Fibroblast of the aortic adventitia (primary cell): ENCODE measurements at places on chromosomes 12 and 14. TPM values are rescaled to one million over a fixed set of nuclear protein-coding genes. Genes with fewer than 3 reads are reported as not detected.
A peak's percentile ranks its signal among the peaks of the same experiment; 100 is the strongest.

Gene KCNK10
- not detected in 2 replicates for total RNA-seq

DNA sequence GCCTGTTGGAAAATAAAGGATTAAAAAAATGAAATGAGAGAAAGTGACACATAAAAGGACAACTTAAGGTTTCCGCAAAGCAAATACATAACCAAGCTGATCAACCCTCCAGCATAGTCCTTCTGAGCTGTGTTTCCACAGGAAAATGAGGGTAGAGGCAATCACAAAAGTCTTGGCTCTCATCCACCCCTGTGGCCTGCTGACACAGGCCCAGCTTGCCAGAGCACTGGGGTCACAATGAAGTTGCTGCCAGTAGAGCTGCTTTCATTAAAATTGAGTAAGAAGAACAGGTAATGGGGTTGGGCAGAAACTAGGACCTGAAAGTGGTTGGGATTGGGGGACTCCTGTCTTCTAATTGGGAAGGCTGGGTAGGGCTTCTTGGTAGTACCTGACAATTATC lies 65.9 kb downstream of the RERG start:
- no peak for DNase-seq

DNA sequence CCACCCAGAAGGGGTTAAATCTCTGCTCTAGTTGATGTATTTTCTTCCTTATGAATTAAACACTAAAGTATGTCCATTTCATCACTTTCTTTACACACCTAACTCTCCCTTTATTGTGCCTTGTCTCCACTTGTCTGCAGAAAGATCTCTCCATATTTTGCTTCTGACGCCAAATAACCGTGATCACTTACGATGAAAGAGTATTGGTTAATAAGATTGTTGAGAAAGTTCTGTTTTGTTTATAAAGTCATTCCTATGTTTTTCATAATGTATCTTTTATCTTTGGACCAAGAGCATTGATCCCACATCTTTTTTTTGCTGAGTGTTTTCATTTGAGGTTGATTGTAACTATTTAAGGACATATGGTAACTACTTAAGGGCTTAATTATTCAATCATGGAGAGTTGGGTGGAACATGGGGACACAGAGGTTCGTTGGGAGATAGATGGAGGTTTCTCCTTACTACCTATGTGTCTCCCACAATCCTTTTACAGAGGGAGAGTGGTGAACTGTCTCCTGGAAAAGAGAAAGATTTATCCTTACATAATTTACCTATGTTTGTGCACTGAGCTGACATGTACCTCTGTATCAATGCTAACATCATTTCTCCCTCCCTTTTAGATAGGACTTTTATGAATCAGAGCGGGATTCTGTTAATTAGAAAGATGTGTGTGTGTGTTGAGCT lies 120.7 kb upstream of the SLC38A2 start:
- no peak for DNase-seq

Gene EXOC3L4
- total RNA-seq: 0.41 TPM in 1 of 2 replicates, not detected in the other

Gene GALNT8
- 0.90 TPM in 1 of 2 replicates, not detected in the other for total RNA-seq

Gene BICDL1
- 1.8 TPM in 1 of 2 replicates, not detected in the other for total RNA-seq

GRCh38 chr12:66453120-66453519 lies 150.8 kb downstream of the HELB start:
- DNase-seq: no peak

Gene LRIG3
- total RNA-seq: 88.8 and 197 TPM in 2 replicates

- DNase-seq: peak; percentile 49
Measured at GRCh38 chr12:8780389-8780788, 42.0 kb upstream of the A2ML1 start.

GRCh38 chr14:79352076-79352630 lies 859.2 kb downstream of the DIO2 start:
- peak; percentile 3 for DNase-seq

DNA sequence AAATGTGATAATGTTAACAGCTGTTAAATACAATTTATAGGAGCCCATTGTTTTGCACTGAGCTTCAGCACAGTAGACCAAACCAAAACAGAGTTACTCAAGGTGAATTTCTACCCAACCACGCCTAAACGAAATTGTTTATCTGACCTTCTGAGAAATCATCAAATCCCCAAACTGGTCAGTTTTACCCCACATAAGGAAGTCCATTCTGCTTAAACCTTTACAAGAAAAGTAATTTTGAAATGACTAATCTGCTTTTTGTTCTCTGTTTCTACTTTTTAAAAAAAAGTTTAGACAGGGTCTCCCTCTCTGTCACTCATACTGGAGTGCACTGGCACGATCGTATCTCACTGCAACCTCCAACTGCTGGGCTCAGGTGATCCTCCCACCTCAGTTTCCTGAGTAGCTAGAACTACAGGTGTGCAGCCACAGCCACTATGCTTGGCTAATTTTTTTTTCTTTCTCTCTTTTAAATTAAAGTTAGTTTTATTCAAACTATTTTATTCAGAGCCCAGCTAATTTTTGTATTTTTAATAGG lies 1.4 kb upstream of the RNF10 start:
- DNase-seq: no peak

DNA sequence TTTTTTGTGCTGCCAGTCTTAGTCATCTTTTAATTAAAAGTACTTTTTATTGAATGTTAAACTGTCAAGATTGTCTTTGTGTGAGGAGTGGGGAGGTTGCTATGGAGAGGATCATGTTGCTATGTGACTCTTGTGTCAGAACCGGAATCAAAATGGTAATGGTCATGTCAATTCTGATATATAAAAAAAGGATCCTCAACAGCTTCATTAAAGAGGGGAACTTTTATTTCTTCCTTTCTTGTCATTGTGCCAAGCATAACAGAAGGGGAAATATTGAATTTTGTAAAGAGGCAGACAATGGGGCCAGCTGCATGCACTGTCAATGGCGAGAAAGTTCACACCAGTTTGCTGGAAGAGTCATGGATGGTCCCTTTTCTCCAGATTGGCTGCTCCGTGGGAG lies 564.8 kb downstream of the VRK1 start:
- DNase-seq: no peak

GRCh38 chr12:24226745-24227350 lies 277.4 kb upstream of the SOX5 start:
- DNase-seq: peak; percentile 73

DNA sequence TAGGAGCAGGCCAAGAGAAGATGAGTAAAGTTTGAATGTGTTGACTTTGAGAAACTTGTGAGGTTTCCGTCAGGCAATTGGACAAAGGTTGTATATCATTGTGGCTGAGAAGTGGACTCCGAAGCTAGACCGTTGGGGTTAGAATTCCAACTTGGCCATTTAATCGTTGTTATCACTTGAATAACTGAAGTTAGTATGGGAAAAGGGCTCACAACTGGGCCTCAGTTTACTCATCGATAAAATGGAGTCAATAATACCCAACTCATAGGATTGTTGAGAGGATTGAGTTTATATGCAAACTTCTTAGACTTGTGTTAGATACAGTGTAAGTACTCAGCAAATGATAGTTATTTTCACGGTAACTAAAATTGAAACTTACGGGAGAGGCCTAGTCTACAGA lies 846 bp downstream of the SLIRP start:
- DNase-seq: no peak

Gene SERPINA5
- total RNA-seq: 0.09 TPM in 1 of 2 replicates, not detected in the other

Gene SLCO1B1
- not detected in 2 replicates for total RNA-seq

DNA sequence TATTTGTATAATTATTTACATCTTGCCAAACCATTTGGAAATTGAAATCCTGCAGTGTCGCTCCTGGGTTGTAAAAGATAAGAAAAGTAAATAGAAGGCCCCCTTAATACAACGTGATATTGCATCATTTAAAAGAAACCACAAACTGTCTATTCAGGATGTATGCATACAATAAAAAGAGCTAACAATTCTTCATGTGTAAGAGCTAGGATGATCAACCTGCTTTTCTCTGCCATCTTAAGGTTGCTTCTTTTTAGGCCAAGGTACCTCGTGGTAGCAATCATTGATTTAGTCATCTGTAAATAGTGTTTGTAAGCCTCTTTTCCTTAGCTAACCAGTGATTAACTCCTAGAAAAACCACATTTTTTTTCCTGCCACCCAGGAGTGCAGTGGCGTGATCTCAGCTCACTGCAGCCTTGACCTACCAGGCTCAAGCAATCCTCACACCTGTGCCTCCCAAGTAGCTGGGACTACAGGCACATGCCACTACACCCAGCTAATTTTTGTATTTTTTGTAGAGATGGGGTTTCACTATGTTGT lies 3.3 kb upstream of the USP44 start:
- no peak for DNase-seq

- DNase-seq: no peak
Measured at GRCh38 chr12:630656-631632, 32.3 kb downstream of the NINJ2 start.

DNA sequence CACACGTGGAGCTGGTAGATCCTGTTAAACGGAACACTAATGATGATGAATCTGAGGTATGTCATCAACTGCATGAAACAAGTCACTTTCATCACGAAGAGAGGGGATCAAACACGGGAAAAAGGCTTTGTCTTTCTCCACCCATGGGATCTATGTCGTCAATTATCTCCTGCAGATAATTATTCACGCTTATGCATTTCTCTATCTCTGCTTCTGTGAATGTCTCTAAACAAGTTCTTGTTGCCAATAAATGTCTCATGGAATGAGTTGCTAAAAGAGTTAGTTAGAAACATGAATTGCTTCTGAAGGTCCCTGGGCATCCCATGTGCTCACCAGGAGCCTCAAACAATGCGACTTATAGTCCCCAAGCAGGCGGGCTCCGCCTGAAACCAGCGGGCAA lies 1228.2 kb upstream of the TMEM132C start:
- DNase-seq: no peak

DNA sequence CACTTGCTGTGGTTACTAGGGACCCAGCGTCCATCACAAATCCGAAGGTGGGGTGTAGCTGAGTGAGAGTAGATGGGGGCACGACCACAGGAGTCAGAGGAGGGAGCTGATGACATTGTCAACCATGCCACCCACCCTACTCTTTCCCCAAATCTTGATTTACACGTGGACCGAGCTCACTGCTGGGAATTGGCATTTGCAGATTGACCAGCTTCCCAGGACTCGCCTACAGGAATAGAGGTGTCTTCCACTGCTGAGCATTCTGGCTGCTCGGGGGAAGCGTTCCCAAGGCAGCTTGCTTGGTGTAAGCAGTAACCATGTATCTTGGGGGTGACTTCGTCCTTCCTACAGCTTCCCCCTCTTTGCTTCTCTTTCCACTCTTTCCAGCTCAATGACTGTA lies 353 bp upstream of the PTPRR start:
- DNase-seq: no peak

GRCh38 chr12:13580206-13580605 lies 383.7 kb downstream of the EMP1 start:
- DNase-seq: no peak

GRCh38 chr14:89806451-89806850 lies 148.1 kb downstream of the EFCAB11 start:
- DNase-seq: no peak

GRCh38 chr12:27133022-27133590 lies 50.7 kb upstream of the C12orf71 start:
- DNase-seq: no peak

GRCh38 chr12:57441846-57442427 lies 7.4 kb downstream of the INHBC start:
- no peak for DNase-seq

Gene GPRC5D
- total RNA-seq: not detected in 2 replicates

Gene SLC38A4
- total RNA-seq: 1.6 and 4.6 TPM in 2 replicates

GRCh38 chr14:82388488-82388887 lies 854.8 kb upstream of the SEL1L start:
- DNase-seq: no peak

- no peak for DNase-seq
Measured at GRCh38 chr14:50335989-50336824, 24.1 kb downstream of the DMAC2L start.

- no peak for DNase-seq
Measured at GRCh38 chr12:99544457-99544856, 103.1 kb upstream of the GARIN6 start.

Gene REC8
- total RNA-seq: 1.9 and 4.2 TPM in 2 replicates

- no peak for DNase-seq
Measured at GRCh38 chr14:96901227-96901626, 104.0 kb downstream of the VRK1 start.

DNA sequence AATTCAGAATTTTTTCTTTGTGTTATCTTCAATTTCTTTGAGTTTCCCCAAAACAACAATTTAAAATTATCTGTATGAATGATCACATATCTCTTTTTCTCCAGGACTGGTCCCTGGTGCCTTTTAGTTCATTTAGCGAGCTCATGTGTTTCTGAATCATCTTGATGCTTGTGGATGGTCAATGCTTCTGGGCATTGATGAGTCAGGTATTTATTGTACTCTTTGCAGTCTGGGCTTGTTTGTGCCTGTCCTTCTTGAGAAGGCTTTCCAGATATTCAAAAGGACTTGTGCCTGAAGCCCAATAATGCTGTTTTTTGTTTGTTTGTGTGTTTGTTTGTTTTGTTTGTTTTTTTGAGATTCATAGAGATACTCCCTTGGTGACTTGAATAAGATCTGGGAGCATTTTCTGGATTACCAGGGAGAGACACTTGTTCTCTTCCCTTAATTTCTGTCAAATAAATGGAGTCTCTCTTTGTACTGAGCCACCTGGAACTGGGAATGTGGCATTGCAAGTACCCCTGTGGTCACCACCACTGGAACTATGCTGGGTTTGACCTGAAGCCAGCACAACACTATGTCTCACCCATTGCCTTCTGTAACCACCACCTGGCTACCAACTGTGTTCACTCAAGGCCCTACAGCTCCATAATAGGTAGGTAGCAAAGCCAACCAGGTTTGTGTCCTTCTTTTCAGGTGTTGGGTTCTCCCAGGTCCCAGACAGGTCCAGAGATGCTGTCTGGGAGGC lies 56.3 kb downstream of the SLC6A15 start:
- no peak for DNase-seq

DNA sequence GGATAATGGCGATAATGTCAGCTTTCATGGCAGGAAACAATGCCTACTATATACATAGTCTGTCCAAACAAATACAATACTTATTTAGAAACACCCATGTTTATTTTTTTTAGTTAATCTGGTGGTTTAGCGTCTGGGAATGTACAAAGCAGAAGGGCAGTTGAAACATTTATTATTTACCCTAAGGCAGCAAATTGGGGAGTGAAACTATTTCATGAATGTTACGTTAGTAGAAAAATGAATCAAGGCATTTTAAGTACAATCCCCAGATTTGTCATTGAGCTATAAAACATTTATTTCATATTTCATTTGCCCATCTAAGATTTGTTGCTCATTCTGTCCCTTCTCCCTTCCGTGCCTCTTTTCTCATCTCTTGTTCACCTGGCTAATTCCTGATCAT lies 87.1 kb upstream of the ATF1 start:
- DNase-seq: no peak

Gene IKZF4
- total RNA-seq: 0.65 and 3.4 TPM in 2 replicates

- peak; percentile 16 for DNase-seq
Measured at GRCh38 chr14:50061664-50062437, 54.5 kb downstream of the VCPKMT start.

GRCh38 chr14:34110531-34110930 lies 159.7 kb upstream of the EGLN3 start:
- DNase-seq: no peak

DNA sequence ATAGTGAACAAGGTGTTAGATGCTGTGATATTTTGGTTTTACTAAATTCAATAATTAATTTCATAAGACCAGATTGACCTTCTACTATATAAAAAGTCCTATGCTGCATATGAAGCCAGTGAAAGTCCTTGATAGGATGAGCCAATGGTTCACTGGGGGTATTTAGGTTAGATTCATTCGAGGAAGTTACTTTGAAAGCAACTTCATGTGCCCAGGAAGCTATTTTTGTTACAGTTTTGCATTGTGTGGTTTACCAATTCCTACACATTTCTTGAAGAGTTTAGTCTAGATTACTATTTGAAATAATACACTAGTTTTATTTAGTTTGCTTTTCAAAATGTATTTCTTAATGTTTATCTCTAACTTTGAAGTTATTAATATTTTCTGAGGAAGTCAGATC lies 58.5 kb upstream of the RMST start:
- DNase-seq: no peak

GRCh38 chr14:74949191-74949601 lies 6.2 kb downstream of the PGF start:
- DNase-seq: no peak
